Stimulated activated CD8-positive, alpha-beta memory T cell treated with anti-CD3 and anti-CD28 coated beads, Interleukin-12 subunit alpha, Interleukin-12 subunit beta, amount 100 ng/mL, for 1 hour (primary cell): ENCODE measurements at places on chromosomes 11 and 22.

DNA sequence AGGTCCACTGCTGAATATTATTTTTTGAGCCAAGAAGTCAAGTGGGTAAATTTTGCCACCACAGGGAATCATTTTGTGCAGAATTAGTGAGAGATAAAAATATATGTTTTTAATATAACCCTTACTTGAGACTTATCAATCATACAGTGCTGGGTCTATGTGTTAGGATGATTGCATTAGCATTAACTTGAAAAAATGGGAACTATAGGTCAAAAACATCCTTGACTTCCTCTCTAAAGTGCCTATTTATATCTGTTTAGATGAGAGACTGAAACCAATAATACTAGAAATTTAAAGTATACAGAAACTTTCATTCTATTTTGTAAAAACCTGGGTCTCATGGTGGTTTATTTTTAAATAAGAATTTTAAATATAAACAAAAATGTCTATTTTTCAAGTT lies 65.1 kb upstream of the CARD18 start:
- no peak for DNase-seq

- no peak for DNase-seq
Measured at GRCh38 chr11:106491751-106492150, 414.3 kb downstream of the AASDHPPT start.

DNA sequence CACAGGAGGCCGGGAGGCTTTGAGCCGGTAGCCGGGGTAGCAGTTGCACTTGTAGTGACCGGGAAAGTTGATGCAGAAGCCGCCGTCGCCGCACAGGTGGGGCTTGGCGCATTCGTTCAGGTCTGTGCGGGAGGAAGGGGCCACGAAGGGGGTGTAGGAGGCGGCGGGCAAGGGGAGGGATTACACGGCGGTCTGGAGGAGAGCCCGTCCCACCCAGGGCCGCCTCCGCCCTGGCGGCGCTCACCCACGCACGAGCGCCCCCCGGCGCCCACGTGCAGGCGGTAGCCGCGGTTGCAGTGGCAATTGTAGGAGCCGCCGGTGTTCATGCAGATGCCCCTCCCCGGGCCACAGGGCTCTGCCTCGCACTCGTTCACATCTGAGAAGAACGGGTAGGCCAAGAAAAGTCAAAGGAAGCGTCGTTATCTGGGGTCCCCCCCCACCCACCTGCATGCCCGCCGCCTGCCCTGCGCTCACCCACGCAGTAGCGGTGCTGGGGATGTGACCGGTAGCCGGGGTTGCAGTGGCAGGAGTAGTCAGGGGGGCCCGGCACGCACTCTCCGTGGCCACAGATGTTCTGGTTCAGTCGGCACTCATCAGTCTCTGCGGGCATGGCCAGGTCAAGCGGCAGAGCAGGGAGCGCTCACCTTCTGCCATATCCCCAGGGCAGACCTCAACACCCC lies 10.6 kb downstream of the LTBP3 start:
- no peak for DNase-seq

GRCh38 chr22:47553436-47553835 lies 791.0 kb downstream of the TBC1D22A start:
- DNase-seq = no peak

DNA sequence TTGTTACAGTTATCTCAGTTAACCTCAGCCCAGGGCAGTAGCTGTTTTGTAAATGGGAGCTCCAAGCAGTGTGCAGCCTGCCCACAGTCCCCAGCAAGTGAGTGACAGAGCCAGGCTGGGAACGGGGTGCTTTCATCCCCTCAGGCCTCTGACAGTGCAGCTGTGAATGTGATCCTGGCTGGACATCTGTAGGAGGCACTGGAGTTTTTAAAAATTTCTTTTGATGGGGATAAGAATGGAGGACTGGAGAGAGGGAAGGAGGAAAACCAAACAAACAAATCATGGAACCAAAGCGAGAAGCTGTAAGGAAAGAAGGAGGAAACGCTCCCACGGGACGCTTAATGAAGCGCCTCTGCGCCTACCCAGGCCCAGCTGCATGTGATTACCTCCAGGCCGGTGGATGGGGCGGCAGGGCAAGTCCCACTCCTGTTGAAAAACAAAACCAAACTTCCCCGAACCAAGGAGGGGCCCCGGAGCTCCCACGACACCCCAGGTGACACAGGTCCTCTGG lies 40.6 kb downstream of the SCUBE1 start:
- no peak for DNase-seq

- no peak for DNase-seq
Measured at GRCh38 chr11:70247042-70247709, 23.3 kb upstream of the PPFIA1 start.

- DNase-seq = no peak
Measured at GRCh38 chr11:62413060-62413696, 5.7 kb upstream of the SCGB1A1 start.

DNA sequence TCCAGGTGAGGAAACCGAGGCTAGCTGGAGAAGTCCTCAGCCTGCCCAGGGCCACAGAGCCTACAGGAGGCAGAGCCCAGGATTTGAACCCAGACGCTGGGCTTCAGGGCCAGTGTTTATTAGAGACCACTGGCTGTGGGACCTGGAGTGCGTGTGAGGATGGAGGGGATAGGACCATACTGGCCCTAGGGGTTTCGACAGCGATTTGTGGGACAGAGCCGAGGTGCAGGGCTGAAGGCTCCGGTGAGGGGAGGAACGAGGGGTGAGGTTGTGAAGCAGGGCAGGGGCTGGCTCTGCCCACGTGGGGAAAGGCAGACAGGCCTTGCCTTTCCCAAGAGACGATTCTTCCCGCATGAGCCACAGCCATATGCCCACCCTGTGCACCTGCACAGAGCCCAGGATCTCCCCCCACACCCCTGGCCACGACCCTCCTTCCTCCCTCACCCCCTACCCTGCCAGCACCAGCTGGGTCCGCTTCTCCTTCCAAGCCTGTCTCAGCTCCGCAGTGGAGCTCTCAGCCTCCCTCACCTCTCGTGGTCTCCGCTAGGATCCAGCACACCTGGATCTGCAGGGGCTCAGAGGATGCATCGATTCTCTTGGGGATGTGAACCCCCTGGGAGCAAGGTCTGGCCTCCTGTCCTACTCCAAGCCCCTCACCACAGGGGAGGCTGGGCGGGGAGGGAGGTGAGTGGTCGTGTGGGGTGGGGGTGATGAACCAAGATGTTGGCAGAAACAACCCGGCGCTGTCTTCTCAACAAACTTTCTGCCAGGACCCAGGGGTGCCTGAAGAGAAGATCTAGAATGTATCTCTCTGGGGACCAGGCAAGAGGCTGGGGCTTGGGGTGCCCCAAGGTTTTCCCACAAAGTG lies 58.4 kb downstream of the RTL6 start:
- DNase-seq = no peak

DNA sequence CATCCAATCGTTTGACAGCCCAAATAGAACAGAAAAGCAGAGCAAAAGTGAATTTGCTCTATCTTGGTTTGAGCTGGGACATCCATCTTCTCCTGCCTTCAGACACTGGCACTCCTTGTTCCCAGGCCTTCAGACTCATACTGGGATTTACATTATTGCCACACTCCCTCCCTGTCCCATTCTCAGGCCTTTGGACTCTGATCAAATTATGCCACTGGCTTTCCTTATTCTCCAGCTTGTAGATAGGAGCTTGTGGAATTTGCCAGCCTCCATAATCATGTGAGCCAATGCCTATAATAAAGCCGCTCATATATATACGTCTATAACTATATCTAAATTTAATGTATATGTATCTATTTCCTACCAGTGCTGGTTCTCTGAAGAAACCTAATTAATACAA lies 568.3 kb upstream of the KIRREL3 start:
- no peak for DNase-seq
